ENCODE measurements at places on chromosomes 7 and 10. TPM values are rescaled to one million over a fixed set of nuclear protein-coding genes. Genes with fewer than 3 reads are reported as not detected.

Gene MCM10
- 7.0 TPM for total RNA-seq

DNA sequence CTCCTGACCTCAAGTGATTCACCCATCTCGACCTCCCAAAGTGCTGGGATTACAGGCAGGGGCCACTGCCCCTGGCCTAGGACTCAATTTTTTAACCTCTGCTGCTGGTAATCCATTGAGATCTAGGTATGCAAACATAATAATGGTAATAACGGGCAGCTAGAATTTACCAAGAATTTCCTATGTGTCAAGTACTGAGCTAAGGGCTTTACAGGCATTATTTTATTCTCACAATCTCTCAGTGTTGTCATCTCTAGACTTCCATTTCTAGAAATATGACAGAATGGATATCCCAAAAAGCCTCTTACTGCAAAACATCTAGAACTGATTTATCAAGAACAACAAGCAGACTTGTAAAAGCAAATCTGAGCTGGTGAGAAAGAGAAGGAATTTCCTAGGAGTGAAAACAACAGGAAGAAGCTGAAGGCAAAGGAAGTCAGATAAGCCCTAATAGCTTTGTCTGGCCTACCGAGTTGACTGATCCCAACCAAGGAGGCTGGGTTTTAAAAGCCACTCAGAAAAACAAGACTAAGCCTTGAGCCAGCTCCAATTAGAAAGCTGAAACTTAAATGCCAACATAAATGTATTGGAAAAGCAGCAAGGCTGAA is 70.6 kb downstream of the CCDC71L start:
- DNase-seq = no peak

Gene ZNF777
- total RNA-seq = 5.7 TPM

DNA sequence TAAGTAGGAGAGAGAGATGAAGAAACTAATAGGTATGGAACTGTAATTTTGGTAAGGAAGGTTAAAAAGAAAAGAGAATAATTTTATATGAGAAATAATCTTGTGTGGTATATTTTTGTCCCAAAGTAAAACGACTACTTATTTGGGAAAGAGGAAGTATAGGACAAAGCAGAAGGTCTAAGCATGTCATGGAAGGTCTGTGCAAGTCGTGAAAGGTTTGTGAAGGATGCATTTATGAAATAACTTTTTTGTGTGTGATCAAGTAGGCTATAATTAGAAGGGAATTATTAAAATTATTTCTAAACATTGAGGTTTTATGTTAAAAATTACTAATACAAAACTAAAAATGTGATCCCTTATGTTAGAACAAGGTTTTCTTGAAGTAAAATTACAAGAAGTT is 63.3 kb downstream of the ZNF783 start:
- no peak for DNase-seq

Gene HELLS
- total RNA-seq = 41.2 TPM

DNA sequence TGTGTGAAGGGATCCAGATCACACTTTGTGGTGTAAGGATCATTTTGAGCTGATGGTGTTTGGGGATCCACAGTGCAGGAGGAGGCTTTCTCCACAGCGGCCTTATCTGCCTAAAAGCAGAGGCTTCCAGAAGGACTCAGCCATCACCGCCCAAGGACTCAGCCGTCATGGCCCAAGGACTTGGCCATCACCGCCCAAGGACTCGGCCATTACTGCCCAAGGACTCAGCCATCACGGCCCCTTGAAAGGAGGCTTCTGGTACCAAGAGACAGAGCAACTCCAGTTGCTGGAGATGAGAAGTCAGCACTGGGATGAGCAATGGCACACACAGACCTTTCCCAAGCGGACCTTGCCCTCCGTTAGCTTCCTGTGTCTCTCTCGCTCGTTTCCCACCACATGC is 6.0 kb upstream of the CFAP46 start:
- no peak for DNase-seq

DNA sequence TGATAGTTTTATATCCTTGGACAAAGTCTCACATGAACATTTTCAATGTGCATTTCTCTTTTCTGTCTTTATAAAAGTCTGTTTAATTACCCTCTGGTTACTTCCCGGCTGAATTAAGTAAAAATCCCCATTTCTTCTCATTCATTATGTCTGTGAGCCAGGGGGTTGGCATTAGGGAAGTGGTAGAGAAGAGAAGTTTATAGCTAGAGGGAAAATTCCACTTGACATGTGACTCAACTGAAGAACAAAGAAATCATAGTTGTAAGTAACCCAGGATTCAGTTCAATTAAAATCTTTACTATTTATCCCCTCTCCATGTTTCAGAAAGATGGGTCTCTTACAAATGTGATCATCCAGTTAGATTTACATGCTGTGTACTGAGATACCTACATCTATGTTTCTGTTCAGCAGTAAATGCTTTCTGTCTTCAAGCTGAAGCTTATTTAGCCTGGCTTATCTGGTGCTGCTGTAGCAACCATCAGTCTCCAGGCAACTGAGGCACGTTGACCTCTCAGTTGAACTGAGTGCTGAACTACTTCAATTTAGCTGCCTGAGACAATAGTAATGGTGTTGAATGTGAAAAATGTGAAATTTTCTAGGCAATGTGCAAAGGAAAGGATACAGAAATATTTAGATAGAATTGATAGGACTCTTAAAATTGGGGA is 181.6 kb downstream of the MLLT10 start:
- no peak for DNase-seq

Gene GPR85
- not detected for total RNA-seq

DNA sequence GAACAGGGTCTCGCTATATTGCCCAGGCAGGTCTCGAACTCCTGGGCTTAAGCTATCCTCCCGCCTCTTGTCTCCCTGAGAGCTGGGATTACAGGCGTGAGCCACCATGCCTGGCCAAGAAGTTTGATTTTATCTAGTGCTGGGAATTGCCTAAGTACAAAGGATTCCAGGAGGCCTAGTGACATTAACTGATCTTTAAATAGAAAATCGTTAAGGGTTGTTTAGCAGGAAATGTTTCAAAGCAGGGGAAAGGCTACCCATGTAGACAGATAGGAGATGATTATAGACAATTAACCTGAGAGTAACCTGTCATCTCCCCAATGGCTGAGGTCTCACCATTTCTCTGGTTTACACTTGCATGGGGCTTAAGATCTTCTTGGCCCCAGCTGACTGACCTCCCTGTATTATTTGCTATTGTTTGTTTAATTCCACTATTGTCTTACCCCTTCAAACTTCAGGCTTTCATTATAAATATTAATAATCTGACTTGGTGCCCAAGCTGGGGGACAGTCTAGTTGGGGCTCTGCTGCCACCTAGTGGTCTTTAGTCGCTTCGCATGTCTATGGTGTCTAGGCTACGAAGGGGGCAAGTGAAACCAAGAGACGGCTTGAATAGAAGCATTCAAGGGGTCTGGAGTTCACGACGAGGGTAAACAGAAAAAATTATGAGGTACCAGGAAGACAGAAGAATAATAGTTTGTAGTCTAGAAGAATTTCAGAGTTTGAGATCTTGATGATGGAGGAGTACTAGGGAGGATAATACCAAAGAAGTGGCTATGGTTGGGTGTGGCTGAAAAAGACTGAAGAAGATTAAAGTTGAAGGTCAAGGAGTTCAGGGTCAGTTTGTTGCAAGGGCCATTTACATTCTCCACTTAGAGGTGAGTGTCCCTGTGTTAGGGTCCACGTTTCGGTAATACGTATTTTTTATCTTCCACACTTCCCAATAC is 40.4 kb upstream of the BPGM start:
- DNase-seq = peak; percentile 87

DNA sequence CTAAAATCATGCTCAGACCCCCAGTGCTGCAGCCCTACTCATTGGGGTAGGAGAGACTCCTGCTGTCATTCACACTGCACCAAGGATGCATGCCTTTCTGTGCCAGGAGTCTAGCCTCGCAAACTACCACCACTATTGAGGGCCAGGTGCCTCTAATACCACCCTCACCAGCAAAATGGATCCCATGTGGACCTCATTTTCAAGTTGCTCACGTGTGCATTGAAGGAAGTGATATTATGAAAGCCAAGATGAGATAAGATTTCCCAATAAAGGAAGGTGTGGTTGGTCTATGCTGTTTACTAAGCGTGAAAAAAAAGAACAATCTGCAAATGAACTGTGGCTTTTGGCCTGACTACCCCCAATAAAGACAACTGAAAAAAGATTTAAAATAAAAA is 7.2 kb upstream of the LAMTOR4 start:
- no peak for DNase-seq

DNA sequence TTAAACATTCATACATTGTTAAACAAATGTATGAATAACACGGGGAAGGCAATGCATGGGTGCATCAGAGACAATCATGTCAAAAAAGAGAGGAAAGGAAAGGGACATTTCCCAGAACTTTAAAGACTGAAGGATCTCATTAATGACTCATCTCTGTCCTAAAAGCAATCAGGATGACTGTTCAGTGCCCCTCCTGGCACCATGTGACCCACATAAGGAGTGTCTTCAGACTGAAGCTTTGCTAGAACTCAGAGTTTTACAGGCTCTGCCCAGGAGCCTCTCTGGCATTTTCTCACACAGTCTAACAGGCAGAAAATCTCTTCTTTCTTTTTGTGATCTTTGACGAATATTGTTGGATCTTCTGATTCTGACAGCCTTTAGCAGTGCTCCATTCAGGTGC is 315.3 kb downstream of the OTUD1 start:
- no peak for DNase-seq

DNA sequence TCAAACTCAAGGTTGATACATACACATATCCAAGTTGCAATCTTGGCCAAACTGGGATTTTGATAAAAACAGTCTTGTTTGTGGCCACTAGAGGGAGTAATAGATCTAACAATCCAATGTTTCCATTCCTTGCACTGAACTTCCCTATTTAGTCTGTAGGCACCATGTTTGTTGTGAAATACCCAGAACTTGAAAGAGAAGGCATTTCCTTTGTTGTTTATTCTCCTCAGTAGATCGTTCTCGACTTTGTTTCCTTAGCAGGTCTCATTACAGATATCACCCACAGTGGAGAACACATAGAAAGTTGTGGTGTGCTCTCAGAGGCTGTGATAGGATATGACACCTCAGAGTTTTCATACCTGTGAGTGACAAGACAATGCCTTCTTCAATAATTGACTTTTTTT is 70.3 kb upstream of the MXI1 start:
- DNase-seq = peak; percentile 88

DNA sequence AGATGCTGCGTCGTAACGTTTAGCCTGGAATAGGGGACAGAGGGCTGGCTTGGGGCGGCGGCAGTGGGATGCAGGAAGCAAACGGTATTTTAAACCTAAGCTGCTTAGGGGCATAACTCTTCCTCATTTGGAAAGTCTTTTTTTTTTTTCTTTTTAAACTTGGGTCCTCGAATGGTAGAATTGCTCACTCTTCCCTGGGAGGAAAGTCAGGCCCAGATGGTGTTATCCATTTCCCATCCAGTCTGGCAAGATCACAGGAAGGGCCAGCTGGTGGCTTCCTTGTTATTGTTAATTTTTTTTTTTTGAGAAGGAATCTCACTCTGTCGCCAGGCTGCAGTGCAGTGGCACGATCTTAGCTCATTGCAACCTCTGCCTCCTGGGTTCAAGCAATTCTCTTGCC is 56.6 kb downstream of the TMEM209 start:
- DNase-seq = no peak

GRCh38 chr10:98274562-98274961 is 6.6 kb upstream of the LOXL4 start:
- DNase-seq = no peak

DNA sequence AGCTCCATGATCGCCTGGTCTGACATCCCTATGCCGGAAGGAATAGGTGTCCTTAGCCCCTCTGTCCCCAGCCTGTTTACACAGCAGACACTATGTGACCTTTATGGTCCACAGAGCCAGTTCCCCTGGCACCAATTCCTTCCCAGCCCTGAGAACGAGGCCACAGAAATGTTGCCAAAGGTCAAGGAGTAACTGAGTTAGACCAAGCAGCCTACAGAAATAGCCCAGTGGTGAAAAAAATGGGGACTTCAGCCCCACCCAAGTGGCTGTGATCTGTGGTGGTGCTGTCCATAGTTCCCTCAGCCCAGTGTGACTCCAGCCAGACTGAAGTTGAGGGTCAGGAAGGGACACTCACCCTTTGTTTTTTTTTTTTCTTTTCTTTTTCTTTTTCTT is 2.5 kb downstream of the PGAM2 start:
- DNase-seq = peak; percentile 40

DNA sequence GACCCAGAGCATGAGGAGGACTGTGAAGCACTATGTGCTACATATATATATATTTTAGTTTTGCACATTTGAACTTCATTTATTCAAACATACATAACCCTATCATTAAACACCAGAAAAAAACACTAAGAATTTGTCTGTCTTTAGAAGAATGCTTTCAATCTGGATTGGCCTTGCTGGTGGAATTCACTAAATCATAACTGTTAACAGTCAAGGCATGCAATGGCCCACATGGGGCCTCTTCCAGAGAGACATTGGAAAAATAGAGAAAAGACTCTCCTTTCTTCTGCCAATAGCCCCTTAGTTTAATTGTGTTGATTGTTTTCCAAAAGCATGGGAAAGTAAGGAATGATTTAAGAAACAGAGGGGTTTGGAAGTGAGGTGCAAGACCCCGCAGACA is 77.9 kb downstream of the MRPL32 start:
- DNase-seq = no peak

Gene SLC39A12
- not detected for total RNA-seq

- no peak for DNase-seq
Observed at GRCh38 chr10:61378865-61379264, 74.3 kb downstream of the TMEM26 start.

- no peak for DNase-seq
Observed at GRCh38 chr10:51846856-51847506, 147.6 kb upstream of the CSTF2T start.

DNA sequence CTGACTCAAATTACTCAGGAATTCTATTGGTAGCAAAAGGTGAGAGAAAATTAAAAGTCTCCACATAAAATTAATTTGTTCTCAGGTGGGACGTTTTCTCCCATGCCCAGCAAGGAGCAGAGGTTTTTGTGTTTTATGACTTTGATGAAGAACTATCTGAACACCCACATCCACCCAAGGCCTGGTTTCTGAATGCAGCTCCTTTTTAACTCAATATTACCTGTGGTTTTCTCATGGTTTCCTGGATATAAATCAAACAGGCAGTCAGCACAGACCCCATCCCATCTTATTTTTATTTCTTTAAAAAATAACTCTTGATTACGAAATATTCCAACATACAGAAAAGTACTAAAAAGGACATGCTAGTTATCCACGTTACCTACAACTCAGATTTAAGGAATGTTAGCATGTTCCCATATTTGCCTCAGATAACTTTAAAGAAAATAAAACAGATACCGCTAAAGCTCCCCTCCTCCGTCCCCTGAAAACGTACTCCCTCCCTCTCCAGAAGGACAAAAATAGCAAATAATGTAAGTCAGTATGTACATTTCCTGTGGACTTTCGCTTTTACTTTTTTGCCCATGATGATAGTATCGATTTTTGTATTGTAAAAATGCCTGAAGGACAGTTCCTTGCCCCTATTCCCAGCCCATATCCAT is 43.4 kb downstream of the GLI3 start:
- no peak for DNase-seq

GRCh38 chr10:123057968-123058367 is 49.2 kb downstream of the ACADSB start:
- no peak for DNase-seq

GRCh38 chr7:51223505-51223904 is 93.1 kb downstream of the COBL start:
- DNase-seq = no peak

GRCh38 chr7:16061011-16061410 is 360.3 kb downstream of the CRPPA start:
- DNase-seq = no peak

GRCh38 chr7:121151774-121152221 is 163.3 kb downstream of the CPED1 start:
- DNase-seq = no peak

Gene ACTR1A
- 69.8 TPM for total RNA-seq

Gene ANK3
- total RNA-seq = 7.0 TPM

Gene COL28A1
- total RNA-seq = 0.69 TPM

Gene HOXA9
- not detected for total RNA-seq

All from Karpas-422 (cell line).